Foreskin melanocyte (primary cell): ENCODE measurements at places on chromosomes 5 and 9.

- no peak for DNase-seq
These were observed 165.4 kb downstream of the ARSB start for GRCh38 chr5:78819707-78820106.

DNA sequence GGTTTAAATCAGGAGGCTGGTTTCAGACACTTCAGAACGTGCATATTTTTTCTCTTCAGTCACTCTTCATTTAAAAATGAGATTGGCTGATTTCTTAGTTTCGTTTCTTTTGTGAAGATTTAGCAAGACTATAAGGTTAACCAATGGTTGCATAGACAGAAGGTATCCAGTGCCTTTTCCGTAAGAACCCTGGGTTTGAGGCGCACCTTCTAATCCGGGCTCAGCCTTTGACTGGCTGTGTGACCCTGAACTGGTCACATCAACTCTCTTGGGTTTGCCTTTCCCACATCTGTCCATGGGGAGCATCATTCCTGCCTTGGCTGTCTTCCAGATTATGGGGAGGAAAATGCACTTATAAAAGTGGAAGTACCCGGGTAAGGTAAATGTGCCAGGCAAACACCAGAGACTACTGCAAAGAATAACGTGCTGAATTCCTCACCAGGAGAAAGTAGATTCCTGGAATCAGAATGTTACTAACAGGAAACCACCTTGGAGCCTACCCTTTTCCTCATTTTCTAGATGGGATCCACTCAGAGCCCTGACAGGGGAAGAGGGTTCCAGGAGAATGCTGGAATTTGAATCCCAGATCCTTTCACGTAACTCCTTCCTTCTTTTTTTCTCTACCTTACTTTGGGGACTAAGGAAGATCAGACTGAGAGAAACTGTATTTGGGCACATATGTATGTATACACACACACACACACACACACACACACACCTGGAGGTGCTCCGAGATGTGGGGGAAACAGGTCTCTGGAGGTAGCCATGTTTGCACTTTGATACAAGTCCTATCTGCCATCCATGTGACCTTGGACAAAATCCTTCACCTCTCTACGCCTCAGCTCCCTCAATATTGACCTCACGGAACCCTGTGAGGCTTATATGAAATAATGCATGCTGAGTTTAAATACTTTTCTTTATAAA lies 6.8 kb downstream of the HAND1 start:
- no peak for DNase-seq

DNA sequence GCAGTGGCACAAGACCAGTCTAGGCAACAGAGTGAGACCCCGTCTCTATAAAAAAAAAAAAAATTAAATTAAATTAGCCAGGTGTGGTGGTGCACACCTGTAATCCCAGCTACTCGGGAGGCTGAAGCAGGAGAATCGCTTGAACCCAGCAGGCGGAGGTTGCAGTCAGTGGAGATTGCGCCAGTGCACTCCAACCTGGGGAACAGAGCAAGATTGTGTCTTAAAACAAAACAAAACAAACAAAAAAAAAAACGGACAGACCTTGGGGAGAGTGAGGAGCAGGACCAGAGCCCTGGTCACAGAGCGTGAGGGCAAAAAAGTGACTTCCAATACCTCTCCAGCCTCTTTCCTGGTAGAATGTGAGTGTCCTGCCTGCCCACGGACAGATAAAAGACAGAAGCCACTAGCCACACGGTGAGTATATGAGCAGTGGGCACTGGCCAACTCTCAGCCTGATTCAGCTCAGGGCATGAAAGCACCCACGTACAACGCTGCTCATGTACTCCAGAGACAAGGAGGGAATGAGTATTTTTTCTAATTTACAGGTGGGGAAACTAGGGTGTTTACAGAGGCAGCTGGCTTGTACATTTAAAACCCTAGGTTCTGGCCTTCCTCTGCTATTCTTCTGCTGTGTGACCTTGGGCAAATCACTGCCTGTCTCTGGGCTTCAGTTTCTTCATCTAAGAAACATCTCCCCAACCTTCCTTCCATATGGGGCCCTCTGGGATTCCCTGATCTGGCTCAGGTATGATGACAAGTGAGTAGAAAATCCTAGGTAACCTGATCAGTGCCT lies 1.8 kb downstream of the OLFML2A start:
- DNase-seq = no peak

DNA sequence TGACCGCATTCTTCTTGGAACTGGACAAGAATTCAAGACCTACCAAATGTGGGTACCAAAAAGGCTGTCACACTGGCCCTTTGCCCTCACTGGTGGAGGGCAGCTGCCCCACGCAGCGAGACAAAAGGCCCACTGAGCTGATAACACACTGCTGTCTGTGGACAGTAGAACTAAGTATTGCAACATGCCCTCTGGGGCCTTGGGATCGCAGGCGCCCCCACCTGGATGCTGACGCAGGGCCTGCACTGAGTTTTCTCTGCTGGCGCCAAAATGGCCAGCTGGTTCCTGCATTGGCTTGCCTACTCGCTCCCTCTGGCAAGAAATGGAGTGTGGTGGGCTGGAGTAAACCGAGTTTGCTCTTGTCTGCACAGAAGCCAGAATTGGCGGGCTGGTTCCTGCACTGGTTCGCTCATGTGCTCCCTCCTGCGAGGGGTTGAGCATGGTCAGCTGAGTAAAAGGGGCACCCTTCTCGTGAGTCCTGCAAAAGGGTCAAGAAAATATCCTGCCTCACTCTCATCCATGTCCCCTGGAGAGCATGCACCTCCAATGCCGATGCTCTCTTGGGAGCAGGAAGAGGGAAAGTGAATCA lies 55.7 kb downstream of the NXNL2 start:
- DNase-seq = no peak

GRCh38 chr9:105912863-105913516 lies 218.6 kb downstream of the TMEM38B start:
- DNase-seq = no peak

DNA sequence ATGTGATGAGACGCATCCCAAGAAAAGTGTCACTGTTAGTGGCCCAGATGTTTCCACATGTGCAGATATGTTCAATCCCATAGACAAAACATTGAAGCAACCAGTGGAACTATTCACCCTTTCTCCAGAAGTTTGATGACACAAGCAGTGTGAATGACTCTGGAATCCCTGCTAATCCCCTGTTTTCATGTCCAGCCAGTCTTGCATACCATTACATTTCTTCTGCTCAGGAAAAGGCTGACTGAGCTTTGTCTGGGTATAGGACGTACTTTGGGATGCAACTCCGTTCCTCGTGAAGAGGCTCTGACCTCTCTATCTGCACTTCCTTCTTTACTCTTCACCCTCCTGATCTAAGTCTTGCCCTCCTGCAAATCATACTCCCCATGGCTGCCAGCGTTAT lies 172.4 kb downstream of the NTRK2 start:
- DNase-seq = no peak

GRCh38 chr9:96029722-96030530 lies 154.4 kb downstream of the ERCC6L2 start:
- DNase-seq = no peak

DNA sequence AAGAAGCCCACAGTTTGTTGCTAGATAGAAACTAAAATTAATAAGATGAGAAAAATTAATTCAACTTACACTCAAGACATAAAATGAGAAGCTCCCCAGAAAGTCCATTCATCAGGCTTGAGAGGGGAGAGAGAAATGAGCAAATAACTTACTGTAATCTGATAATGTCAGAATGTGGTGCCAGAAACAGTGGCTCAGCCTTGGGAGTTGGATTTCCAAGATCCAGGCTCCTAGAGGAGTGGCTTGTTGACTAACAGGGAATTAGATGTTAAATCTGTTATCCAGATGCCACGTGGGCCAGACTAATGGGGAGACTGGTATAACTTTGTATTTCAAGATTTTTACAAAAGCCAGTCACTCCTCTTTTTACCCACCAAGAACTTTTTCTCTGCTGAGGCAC lies 458.2 kb downstream of the GADD45G start:
- DNase-seq = no peak

- no peak for DNase-seq
These were observed 57.9 kb upstream of the IER5L start for GRCh38 chr9:129235931-129236331.

DNA sequence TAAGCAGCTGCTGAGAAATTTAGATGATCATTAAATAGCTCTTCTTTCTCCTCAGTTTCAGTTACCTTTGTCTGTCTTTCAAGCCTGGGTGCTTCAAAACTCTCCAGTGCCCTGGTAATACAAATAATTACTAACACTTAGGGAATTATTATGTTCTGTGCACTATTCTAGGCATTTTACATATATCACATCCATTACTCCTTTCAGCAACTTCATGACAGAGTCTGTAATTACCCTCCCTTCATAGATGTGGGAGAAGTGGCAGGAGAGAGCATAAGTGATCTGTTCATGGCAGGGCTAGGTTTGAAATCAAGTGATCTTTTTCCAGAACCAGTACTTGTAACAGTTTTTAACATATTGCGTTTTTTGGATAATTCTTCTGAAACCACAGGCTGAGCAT lies 32.0 kb downstream of the MAN2A1 start:
- DNase-seq = no peak

GRCh38 chr9:35603506-35603985 lies 1.5 kb upstream of the TESK1 start:
- no peak for DNase-seq

DNA sequence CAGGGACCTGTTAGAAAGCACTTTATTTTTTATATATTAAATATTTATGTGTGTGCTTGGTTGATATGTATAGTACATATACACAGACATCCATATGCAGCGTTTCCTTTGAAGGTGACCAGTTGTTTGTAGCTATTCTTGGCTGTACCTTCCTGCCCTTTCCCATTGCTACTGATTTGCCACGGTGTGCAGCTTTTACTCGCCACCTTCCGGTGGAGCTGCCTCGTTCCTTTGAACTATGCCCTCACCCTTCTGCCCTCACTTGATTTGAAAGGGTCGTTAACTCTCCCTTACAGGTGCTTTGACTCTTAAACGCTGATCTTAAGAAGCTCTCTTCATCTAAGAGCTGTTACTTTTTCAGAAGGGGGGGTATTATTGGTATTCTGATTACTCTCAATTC lies 20.5 kb downstream of the RGMB start:
- DNase-seq = no peak

- DNase-seq = no peak
These were observed 363.5 kb downstream of the NDUFS4 start for GRCh38 chr5:53923961-53924360.

DNA sequence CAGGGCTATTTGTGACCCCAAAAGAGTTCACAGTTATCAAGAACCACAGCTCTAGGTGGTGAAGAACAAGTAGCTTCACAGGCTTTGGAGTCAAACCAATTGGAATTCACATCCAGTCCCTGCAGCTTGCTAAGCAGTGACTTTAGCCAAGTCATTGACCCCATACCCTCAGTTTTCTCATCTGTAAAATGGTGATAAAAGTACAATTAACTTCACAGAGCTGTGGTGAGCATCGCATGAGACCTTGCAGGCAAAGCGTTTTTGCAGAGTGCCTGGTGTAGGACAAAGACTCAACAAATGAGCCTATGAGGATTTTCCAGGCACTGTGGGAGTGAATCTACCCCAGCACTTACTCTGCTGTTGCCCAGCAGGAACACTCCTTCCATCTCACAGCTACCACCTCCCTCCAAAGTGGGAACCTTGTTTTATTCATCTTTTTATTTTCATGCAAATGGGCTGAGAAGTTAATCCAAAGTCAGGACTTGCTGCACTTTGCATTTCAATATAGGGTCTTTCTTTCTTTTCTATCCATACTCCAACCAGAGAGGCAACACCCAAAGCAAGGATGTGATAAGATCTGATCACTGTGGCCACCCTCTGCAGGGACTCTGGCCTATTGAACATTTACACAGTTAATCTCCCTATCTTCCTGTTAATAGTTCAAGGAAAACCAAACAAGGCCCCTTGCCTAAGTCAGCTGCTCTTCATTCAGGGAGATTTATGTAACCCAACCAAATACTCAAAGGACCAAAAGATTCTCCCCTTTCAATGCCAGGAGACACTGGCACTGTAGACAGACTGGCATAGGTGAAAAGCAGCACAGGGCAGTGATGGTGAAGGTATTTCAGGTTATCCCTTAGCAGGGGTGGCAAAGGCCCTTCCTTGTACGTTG lies 41.9 kb downstream of the ABCA1 start:
- DNase-seq = no peak

DNA sequence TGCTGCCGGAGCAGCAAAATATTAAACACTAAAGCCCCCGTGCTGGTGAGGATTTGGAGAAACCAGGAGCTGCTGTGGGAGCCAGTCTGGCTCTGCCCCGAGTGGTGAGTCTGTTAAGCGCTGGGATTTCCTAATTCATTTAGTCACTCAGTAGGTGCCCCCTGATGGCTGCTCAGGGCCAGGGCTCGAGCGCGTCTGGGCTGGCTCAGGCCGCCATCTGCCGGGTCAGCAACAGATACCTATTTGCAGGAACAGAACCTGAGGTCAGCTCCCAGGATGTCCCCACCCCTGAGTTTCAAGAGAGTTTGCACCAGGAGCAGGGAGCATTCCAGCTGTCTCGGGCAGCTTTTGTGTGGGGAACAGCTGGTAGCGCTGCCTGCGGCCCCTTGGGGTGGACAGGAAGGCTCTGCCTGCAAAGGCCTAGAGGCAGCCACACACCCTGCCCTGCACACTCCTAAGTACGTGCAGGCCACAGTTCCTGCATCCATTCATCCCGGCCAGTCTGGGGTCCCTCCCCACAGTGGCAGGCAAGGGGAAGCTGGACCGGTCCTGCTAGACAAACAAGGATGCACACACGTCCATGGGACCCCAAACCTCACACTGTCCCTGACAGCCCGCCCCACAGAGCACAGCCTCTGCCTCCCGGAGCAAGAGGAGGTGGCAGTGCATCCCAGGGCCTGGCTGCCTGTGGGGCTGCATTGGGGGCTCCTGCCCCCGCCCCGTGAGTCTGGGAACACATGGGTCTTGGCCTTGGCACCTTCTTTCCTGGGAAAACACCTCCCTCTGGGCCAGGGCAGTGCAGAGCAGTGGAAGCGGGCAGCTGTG lies 83.7 kb downstream of the ADAMTS2 start:
- DNase-seq = no peak

GRCh38 chr9:880725-881124 lies 39.2 kb downstream of the DMRT1 start:
- no peak for DNase-seq

DNA sequence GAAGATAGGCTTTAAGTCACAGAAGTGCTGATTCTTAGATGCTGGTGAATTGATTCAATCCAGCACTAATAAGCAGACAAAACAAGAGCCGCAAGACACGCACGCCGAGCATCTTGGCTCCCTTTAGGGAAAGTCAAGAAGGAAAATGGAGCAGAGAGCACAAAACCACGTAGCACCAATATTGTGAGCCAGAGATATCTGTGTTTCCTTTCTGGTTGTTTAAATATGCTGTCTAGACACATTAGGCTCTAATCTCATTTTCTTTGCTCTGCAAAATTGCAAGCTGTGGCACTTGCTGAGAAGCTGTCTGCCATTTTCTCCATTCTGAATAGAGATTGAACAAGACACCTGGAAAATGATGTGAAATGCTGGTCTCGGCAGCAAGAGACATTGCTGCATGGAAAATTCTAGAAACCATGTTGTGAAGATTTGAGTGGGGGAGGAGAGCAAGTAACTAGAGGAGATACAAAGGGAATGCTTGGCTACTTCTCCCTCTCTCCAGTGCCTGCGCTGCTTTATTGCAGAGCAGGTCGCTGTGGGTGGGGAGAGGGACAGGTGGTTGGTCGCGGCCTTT lies 336.3 kb downstream of the MED10 start:
- DNase-seq = no peak
